ENCODE measurements at places on chromosomes 6 and 20.
A peak's percentile ranks its signal among the peaks of the same experiment; 100 is the strongest.

GRCh38 chr6:18792866-18793265 is 405.7 kb downstream of the RNF144B start:
- DNase-seq = no peak

DNA sequence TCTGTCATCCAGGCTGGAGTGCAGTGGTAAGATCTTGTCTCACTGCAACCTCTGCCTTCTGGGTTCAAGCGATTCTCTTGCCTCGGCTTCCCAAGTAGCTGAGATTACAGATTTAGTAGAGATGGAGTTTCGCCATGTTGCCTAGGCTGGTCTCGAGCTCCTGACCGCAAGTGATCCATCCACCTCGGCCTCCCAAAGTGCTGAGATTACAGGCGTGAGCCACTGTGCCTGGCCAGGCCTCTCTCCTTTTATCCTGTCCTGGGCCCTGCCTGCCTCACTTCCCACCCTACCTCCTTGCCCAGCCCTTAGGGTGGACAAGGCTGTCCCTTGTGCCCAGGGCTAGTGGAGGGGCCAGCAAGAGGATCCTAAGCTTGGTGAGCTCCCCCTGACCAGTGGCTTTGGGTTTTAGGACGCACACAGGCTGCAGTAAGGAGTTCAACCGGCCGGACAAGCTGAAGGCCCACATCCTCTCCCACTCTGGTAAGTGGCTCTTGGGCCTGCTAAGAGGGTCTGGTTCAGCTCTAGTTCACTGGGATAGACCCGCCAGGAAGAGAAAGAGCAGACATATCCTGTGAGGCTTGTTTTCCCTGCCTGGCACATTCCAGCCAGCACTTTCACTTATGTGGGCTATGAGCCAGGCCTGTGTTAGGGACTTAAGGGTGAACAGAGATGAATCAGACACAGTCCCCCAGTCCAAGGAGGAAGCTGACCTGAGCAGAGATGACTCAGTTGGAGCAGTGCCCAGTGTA is 21.9 kb upstream of the CHMP4B start:
- DNase-seq = peak; percentile 88

GRCh38 chr6:119620846-119621555 is 271.4 kb upstream of the MAN1A1 start:
- DNase-seq = peak; percentile 93

GRCh38 chr6:8628063-8628462 is 192.7 kb upstream of the SLC35B3 start:
- no peak for DNase-seq

DNA sequence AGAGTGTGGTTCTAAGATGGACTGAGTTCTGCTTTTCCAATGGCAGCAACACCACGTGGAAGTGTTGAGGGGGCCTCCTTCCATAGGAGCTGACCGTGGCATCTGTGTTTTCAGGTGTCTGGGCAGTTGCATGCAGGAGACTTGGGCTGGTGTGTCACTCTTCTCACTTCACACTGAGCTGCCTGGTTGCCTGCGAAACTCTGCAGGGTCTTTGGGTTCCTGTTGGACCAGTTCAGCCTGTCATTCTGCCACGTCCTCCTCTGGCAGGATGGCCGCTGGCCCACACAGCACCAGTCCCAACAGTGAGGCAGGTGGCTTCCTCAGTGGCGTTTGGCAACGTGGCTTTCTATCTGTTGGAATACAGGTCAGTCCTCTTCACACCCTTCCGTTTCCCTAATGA is 16.1 kb upstream of the UNC93A start:
- DNase-seq = no peak

DNA sequence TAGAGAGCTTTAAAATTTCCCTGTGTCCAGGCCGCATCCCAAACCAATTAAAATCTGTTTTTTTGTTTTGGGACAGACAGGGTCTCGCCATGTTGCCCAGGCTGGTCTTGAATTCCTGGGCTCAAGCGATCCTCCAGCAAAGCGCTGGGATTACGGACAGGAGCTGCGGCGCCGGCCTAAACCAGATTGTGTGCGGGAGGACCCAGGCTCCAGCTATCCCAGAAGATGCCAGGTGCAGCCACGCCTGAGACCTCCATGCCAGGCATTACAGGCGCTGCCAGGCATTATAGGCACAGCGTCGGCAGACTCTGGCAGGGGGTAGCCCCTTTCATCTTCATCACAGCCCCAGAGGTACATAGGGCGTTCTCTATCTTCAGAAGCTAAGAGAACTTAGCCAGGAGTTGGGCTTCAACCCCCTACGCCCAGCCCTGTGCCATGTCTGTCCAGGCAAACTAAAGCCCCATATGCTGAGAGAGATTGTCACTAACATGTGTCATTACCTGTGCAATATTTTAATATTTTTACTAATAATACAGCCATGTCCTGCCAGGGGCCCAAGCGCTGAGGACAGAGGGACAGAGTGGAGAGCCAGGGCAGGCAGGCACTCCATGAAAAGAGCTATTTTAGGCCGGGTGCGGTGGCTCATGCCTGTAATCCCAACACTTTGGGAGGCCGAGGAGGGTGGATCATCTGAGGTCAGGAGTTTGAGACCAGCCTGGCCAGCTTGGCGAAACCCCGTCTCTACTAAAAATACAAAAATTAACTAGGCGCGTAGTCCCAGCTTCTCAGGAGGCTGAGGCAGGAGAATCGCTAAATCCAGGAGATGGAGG is 9.8 kb upstream of the GRM4 start:
- DNase-seq = no peak

- no peak for DNase-seq
These were observed 113.4 kb upstream of the AKIRIN2 start for GRCh38 chr6:87815449-87815848.

- peak; percentile 55 for DNase-seq
These were observed 114.3 kb downstream of the UBE3D start for GRCh38 chr6:82951389-82951788.

DNA sequence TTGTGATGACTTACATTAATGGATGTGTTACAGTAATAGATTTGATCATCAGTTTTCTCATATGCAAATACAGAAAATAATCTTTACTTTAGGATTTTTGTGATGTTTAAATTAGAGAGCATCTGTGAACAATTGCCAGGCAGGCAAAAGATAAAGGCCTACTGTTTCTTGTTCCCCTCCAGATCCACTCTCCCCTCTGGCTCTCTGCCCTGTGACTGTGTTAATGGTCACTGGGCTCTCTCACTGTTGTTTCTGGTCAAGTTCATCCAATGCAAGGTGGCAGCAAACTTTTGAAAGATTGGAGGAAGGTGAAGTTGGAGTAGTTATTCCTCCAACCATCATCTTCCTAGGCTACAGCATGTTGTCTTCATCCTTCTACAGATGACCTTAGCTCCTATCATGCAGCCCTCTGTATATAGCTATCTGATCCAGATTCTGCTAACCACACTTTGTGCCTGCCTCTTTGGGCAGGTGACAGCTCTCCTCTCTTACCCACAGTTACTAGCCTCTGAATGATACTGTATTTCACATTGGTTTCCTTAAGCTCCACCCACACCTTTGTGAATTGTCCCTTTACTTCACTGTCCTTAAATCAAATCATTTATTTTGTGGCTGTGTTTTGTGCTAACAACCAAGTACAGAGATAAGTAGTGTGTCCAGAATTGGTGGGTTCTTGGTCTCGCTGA is 48.9 kb upstream of the ARG1 start:
- no peak for DNase-seq

GRCh38 chr20:45053430-45054351 is 47.2 kb downstream of the KCNS1 start:
- DNase-seq = no peak

- DNase-seq = no peak
These were observed 3.7 kb downstream of the FAM162B start for GRCh38 chr6:116761779-116762178.

- DNase-seq = no peak
These were observed 87.6 kb upstream of the KCNQ5 start for GRCh38 chr6:72534236-72534635.

DNA sequence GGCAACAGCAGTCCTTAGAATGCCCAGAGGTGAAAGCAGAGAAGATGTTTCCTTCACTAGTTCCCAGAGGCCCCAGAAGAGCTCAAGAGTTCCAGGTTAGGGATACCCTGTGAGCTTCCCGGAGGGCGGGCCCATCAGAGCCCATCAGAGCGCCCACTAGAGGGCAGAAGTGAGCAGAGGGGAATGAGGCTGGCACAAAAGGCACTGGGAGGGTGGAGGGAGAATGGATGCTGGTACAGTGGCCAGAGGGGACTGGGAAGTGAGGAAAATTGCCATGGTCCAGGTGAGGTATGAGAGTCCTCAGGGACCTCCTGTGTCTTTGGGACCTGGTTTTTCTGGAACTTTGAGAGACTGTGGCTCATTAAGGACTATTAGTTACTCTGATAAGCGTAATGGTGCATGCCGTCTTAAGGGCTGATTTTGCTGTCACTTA is 57.3 kb downstream of the LINC00237 start:
- peak; percentile 5 for DNase-seq

GRCh38 chr6:158757753-158758090 is 61.4 kb downstream of the EZR start:
- DNase-seq = no peak

- DNase-seq = no peak
These were observed 257.5 kb downstream of the MMUT start for GRCh38 chr6:49205526-49205925.

DNA sequence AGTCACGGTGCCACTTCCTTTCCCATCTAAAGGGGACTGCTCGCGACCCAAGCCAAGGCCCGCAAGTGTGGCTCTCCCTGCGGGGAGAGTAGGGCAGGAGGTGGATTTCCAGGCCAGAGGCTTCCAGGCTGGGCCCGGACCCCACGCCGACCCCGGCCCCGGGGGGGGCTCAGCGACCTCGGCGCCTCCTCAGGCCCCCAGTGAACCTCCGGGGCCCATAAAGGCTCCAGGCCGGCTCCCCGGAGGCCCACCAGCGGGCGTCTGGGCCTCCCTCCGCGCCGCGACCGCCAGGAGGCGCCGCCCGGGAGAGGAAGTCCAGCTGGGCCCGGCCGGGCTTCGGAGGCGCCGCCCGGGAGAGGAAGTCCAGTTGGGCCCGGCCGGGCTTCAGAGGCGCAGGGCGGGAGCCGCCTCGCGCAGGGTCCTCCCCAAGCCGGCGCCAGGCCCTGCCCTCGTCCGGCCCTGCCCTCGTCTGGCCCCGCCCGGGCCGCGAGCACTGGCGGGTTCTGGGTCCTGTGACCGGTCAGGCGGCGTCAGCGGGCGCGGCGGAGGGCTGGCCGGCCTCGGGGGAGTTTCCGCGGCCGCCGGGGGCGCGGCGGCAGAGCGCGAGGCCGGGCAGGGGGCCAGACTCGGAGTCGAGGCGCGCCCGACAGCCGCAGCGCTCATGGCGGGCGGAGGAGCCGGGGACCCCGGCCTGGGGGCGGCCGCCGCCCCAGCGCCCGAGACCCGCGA is at the start of gene RAB32:
RAB32 (plus strand) TSS at position 623 of the 729 bp plus-strand sequence; CDS start at position 662, 39 bp downstream.
- peak; percentile 92 for DNase-seq

- DNase-seq = no peak
These were observed 61.4 kb upstream of the TNFAIP3 start for GRCh38 chr6:137805622-137806021.
